ENCODE measurements at places on chromosomes 7 and 10.

DNA sequence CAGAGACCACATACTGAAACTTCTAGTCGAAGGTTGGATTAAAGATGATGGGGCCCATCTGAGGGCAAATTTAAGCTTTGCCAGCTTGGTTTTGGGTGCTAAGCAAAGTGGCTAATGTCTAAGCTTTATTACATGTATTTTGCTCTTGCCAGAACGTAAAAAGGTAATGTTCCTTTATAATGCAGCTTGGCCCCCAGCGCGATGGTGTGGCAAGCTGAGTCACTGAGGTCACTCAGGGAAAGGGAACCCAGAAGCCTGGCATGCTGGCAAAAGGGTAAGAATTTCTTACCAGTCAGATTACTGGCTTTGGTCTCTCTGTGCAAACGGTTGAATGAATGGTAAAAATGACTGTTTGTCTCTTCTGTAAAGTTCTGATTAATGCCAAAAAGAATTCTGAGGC lies 158.3 kb upstream of the KCND2 start:
- DNase-seq = no peak

DNA sequence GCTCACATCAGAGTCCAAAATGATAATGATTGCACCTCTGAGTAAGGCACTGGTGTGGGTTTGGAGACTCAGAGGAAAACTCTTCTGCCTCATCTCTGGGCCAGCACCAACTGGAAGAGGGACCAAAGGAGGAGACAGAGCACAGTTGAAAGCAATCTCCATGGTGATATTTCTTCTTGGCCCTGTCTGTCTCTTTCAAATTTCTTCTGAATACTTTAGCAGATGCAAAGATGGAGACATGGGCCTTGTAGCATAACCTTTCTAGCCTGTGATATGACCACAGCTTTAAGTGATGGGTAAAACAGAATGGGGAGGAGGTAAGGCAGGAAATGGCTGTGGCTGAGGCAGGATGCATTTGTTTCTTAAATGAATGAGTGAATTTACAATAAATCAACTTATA lies 12.2 kb upstream of the GIMAP7 start:
- DNase-seq = no peak

DNA sequence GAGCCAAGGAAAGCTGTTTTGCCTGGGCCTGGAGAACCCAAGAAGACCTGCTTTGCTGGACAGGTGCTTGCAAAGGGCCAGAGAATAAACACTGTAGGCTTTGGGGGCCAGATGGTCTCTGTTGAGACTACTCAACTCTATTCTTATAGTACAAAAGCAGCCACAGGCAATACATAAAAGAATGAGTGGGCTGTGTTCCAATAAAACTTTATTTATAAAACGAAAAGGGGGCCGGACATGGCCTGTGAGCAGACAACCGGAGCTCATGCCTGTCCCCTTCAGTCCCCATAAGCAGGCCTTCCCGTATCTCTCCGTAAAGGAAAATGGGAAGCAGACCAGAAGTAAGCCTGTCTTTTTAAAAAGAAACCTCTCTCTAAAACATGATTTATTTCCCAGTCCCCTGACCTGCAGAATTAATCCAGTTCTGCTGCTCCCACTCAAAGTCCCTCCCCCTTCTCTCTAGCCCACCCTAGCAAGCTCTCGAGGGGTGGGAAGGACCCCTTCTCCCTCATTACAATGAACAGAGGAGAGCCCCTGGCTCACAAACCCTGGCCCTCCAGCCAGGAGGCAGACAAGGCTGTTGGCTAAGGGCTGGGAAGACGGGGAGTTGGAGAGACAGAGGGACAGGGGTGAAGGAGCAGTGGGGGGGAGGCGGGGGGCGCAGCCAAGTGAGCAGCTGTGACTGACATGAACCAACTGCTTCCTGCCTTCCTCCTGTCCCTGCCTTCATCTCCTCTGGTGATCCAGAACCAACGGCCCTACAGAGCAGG lies 177.8 kb downstream of the NEURL1 start:
- DNase-seq = no peak

DNA sequence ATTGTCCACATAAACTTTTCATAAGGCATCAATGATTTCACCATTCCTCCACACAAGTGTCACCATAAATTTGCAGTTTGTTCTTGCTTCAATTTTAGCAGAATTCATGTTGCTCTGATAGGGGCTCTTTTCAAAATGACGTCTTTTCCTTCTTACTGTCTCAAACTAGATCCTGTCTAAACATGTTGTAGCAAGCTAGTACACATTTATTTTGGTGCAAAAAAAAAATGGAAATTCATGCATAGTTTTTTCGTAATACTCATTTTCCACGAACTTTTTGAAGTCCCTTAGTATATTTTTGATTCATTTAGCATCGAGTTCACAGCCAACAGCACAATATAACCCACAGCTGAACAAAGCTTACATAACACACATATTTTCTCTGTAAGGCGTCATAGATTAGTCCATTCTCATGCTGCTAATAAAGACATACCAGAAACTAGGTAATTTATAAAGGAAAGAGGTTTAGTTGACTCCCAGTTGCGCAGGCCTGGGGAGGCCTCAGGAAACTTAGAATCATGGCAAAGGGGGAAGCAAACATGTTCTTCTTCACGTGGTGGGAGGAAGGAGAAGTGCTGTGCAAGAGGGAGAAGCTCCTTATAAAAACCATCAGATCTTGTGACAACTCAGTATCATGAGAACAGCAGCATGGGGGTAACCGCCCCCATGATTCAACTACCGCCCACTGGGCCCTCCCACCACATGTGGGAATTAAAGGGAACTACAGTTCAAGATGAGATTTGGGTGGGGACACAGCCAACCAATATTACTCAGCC lies 301.5 kb downstream of the CCDC3 start:
- no peak for DNase-seq

GRCh38 chr10:126949161-126949503 lies 43.9 kb downstream of the DOCK1 start:
- DNase-seq = no peak

DNA sequence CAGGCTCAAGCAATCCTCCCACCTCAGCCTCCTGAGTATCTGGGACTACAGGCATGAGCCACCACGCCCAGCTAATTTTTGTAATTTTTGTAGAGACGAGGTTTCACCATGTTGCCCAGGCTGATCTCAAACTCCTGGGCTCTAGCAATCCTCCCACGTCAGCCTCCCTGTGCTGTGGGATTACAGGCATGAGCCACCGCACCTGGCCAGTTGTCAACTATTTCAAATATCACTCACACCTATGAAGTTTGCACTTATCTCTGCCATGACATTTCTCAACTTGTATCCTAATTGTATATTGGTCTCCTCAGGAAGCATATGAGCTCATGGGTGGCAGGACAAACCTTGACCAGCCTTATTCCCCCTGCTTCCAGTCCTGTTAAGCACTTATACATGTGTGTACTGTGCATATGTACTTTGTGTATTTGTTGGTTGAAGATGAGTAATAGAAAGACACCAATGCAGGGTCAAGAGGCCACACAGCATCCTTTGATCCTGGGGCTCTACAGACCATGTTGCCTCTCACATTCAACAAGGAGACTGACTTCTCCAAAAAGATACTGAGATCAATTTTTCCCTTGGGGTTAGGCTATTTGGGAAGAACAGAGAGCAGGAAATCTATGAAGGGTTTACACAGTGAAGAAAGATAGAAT lies 82.2 kb downstream of the SLC16A9 start:
- no peak for DNase-seq

DNA sequence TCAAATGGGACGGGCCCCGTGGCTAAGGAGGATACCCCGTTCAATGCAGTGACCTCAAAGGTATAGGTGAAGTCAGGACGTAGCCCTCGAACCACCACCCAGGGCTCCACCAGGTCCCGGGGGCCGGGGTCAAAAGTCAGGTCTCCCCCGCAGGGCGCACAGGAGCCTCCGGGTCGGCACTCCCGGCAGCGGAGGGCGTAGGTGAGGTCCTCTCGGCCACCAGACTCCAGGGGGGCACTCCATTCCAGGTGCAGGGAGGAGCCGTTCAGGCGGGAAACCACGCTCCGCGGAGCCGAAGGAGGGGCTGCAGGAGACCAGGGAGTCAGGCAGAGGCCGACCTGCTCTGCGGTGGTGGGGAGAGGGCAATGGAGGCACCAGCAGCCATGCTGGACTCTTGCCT lies 7.7 kb downstream of the EPHB4 start:
- DNase-seq = no peak

DNA sequence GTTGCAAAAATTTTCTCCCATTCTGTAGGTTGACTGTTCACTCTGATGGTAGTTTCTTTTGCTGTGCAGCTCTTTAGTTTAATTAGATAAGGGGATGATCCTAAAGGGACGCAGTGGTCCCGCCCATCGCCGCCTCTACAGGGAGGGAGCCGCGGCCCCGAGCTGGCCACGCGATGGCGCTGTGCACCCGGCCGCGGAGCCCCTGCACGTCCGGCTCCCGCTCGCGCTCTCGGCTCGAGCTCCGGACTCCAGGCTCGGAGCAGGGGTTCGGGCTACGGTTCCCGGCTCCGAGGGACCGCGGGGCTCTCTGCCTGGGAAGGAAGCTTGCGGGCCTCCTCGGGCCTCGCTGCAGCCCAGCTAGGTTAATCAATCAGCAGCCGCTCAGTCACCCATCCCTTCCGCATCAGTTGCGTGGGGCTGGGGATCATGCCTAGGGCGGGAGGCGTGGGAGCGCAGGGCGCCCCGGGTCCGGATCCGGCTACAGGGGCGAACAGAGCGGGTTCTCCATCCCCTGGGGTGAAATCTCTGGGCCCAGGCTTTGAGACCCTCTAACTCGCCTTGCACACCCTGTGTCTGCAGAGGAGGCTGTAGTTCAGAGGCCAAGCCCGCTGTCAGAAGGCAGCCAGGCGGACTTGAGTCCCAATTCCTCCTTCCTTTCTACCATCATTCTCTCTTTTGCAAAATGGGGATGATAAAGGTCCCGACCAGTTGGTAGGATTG lies 97.9 kb downstream of the WDR11 start:
- peak; percentile 67 for DNase-seq

GRCh38 chr10:63437116-63437949 lies 28.4 kb downstream of the JMJD1C start:
- no peak for DNase-seq

GRCh38 chr10:48678041-48678440 lies 6.6 kb upstream of the WDFY4 start:
- no peak for DNase-seq
